ENCODE measurements at places on chromosomes 6 and 20.
A peak's percentile ranks its signal among the peaks of the same experiment; 100 is the strongest.

- DNase-seq: peak; percentile 53
These were observed 173.7 kb downstream of the PHACTR1 start for GRCh38 chr6:12890171-12890790.

DNA sequence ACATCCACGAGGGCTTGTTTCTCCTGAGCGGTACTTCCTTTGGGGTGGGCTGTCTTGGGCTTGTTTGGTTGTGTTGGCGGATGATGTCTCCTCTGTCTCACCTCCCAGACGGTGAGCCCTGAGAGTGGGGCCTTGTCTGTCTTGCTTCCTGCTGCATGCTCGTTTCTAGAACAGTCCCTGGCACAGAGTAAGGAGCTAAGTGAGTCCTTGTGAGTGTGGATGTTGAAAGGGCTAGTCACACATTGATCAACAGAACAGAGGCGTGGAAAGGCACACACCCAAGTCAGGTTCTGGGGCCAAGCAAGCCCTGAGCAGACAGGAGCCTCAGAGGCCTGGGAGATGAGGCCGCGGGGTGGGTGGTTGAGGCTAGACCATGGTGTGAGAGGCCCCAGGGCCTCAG is 111.0 kb downstream of the BMP7 start:
- no peak for DNase-seq

DNA sequence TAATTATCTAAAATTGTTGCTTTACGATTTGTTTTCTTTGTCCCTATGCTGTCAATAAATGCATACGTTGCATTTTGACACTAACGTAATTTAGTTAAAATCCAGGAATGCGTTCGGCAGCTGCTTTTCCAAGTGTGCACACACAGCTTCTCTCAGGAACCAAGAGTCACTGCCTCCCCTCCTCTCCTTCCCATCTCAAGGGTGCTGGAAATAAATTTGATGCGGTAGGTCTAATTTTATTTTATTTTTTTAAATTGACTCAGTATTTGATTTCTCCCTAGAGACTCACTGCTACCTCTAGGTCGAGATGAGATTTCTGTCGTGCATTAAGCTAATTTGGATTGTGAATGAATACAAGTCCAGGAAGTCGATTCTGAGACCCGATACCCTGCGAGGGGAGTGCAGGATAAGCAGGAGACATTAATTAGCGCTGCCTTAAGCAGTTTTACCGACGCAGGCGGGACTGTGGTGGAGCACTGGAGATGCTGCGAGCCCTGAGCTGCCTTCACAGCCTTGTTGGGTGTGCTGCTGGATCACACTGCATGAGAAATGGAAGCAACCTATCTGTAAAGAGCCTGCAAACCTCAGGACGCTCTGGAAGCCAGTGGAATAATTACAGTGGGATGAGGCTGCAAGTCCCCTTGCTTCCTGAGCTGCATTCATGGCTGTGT is 381.2 kb downstream of the C6orf118 start:
- no peak for DNase-seq

GRCh38 chr6:127404133-127404532 is 55.1 kb downstream of the KIAA0408 start:
- no peak for DNase-seq

DNA sequence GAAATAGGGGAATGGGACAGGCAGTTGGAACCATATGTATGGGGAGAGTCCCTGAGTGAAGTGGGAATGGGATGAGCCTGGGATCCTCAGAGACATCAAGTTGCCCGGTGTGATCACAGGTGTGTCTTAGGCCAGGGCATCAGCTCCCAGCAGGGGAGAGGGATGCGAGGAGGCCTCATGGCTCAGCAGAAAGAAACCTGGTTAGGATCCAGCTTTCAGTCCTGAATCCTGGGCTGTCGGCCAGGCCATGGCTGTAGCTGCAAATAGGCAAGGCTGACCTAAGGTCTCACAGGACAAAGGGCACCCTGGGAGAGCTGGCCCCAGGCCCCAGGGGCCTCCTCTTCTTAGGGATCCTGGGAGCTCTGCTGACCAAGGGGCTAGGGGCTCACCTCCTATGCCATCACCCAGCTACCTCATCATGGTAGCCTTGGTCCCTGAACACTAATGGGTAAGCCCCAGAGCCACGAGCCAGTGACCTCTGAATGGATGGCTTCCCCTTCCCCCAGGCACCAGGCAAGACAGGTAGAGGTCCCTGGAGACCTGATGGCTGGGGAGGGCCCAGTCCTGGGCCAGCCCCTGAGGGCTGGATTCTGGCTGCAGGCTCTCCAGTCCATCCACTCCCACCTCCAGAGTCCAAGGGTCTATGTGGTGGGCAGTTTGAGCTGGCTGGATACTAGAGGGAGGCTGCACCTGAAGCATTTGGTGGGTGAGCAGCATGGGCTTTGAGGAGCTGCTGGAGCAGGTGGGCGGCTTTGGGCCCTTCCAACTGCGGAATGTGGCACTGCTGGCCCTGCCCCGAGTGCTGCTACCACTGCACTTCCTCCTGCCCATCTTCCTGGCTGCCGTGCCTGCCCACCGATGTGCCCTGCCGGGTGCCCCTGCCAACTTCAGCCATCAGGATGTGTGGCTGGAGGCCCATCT is at the start of gene SLC22A7:
TSS of gene SLC22A7 (plus strand) at position 617 of the 921 bp plus-strand sequence. CDS start at position 716, 99 bp downstream.
- DNase-seq: no peak

DNA sequence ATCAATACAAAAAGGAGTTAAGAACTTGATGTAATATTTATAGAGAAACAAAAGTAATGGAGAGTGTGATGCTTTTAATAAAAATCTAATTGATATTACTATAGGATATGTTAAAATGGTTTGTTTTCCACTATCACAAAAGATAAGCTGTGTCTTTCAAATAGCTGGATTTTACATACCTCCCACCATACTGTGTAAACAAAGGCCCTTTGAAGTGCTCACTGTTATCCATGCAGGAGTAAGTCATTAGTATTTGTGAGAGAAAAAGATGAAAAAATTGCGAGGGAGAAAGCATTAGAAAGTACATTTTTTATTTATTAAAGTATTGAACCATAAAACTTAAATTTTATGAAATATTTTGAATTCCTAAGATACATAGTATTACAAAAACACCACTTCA is 733.0 kb downstream of the GRIK2 start:
- DNase-seq: peak; percentile 58

- DNase-seq: no peak
These were observed 14.1 kb upstream of the THBD start for GRCh38 chr20:23063581-23063980.

DNA sequence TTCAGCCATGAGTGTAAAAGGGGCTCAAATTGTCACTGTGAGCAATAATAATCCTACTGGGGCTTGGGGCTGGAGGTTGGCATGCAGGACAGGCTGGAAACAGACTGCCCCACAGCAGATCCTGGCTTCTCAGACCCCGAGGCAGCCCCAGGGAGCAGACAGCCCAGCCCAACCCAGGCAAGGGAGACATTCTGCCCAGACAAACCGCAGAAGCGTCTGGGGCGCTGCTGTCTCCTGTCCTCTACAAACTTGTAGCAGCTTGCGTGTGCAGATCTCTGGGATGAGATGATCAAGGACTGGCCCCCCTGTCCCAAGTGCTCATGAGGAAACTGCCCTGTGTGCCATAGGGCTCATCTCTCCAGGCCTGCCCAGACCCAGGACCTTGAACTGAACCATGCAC is 84.6 kb downstream of the MAFB start:
- DNase-seq: no peak

DNA sequence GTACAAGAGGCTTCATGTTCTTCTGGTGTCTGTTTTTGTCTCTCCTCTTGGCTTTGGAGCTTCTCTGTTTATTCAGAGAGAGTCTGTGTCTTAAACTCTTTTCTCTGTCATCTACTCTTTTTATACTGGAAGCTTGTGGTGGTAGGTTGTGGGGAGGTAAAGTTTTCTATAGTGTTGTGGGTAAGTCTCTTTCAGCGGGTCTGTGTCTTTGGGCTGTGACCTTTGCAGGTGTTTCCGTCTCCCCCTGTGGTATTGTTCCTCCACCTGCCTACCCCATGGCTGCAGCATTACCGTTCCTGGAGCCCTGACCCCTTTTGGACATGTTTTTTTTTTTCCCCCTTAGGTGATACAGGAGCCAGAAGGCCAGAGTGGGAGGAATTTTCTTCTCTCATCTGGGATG is 37.9 kb upstream of the FERMT1 start:
- no peak for DNase-seq

DNA sequence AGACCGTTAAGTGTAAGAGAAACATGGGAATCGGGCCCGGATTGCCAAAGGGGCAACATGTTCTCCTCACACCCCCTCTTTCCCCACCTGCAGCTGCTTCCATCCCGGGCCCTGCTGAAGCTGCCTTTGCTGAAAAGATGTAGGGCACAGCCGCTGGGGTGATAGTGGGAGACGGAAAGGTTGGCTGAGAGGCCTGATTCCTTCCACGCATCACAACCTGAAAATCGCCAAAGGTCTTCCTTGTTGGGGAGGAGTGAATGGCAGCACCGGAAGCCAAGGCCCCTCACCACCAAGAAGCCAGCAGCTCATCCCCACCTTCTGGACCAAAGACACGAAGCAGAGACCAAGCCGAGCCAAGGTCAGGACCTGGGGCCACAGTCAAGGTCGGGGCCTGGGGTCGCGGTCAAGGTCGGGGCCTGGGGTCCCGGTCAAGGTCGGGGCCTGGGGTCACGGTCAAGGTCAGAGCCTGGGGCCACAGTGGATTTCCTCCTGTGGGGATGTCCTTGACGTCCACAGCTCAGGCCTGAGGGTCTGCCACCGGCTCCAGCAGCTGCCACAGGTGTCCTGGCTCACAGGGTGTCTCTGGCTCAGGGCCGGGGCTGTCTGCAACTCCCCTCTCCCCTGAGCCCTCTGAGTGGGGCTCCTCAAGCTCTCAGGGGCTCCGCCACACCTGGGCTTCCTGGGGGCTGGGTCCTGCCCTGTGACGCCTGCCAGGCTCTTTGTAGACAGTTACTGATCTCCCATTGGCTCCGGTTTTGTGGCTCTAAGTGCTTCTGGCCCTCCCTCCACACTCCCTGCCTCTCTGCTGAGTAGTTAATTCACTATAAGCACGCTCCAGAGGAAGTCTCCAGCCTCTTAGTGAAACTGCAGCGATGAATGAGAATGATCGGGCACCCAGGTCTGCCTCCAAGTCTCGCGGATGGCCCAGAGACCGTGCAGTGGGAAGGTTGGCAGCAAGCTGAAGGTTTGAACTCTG is 5.5 kb upstream of the CHRNA4 start:
- DNase-seq: no peak

DNA sequence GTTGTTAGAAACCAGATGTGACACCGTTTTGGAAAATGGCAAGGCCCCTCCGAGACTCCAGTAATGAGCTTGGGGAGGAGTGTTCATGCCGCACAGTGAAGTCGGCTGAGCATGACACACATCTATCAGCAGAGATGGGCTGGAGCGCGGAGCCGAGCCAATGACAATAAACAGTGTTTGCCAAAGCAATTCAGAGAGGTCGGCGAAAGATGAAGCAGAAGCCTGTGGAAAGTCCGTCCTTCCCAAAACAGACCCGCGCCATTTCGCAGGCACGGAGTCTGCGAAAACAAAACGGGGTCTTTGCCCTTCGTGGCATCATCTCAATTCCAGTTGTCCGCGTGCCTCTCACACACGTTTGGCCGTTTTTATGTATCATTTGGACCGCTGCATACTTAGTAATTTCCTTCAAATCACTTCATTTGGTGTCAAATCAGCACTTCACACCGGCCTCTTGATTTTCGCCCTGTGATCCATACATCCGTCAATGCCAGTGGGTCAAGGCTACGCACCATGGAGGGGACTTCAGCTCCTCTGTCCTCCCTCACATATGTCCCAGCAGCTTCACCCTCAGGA is 71.3 kb downstream of the SULF2 start:
- DNase-seq: no peak

DNA sequence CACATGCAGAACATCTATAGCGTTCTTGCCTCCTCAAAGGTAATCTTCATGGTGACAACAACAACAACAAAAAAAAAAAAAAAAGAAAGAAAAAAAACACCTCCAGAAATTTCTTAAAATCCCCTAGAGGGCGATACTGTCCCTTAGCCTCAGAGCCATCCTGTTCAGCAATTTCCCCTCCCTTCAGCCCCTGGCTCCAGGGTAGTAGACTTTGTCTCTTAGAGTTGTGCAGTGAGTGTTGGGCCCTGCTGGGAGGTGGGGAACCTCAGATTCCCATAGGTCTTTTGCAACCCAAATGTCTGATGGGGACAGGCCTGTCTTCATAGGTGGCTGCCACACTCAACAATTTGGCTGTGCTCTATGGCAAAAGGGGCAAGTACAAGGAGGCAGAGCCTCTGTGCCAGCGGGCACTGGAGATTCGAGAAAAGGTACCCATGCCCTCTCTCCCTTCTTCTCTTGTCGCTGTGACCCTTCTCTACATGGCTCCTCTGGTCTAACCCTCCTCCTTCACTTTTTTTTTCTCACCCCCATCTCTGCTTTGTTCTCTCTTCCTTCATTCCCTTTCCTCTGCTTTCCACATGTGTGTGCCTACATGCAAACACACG is 6.0 kb upstream of the PTK7 start:
- DNase-seq: peak; percentile 86

DNA sequence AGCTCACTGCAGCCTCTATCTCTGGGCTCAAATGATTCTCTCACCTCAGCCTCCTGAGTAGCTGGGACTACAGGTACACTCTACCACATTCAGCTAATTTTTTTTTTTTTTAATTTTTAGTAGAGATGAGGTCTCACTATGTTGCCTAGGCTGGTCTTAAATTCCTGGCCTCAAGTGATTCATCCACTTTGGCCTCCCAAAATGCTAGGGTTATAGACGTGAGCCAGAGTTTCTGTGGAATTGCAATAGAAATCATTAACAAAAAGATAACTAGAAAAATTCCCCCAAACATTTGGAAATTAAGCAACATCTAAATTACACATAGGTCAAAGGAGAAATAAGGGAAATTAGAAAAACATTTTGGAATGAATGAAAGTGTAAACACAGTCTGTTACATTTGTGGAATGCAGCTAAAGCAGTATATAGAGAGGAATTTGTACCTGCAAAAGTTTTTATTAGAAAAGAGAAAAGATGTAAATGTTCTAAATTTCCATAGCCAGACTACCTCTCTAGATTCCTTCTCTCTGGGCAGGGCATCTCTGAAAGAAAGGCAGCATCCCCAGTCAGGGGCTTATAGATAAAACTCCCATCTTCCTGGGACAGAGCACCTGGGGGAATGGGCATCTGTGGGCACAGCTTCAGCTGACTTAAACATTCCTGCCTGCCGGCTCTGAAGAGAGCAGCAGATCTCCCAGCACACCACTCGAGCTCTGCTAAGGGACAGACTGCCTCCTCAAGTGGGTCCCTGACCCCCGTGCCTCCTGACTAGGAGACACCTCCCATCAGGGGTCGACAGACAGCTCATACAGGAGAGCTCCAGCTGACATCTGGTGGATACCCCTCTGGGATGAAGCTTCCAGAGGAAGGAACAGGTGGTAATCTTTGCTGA is 51.3 kb downstream of the ATRN start:
- no peak for DNase-seq

- no peak for DNase-seq
These were observed 27.4 kb downstream of the ASXL1 start for GRCh38 chr20:32385541-32385940.
